Right ventricle myocardium superior (tissue), 1 donor: ENCODE measurements at places on chromosomes 7 and 10.

DNA sequence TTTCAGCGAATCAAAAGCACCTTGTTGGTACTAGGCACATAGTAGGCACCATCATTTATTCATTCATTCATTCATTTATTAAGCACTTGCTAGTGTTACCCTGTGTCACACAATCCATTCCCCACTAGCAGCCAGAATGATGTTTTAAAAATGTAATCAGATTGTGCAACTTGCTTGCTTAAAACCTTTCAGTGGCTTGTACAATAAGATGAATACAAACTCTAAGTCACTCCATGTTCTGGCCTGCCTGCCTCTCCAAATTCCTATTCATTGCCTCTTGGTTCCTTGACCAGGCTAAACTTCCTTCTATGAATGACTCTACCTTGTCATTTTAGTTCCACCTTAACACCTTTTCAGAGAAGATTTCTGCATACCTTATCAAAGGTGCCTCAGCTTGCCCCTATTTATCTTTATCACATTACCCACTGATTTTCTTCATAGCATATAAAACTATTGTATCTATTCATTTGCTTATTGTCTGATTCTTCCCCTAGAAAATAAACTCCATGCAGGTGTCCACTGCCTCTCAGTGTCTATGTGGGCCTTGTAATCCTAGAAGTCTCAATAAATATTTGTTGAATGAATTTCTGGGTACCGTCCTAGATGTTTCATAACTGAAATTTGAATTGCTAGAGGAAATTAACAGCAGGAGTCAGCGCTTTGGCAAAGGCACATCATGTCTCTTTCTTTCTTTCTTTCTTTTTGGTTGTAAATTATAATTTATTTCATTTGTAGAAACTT is 169.5 kb downstream of the TMEM26 start:
- DNase-seq: no peak

DNA sequence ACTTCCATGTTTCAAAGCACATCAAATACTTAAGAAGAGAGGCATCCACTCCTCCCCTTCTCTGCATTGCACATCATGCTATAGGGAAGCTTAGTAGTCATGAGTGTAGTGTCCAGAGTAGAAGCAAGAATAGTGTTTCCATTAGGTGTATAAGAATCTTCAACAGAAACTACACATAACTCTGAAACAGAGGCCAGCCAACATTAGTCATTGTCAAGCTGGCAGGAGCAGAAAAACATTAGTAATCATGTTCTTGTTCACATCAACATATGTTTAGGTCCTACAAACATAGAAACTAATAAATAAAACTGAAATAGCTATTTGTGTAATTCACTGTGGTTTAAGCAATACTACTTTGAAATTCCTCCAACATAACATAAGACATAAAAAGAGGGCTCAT is 370.2 kb downstream of the PPP1R3A start:
- DNase-seq: no peak

GRCh38 chr10:76299501-76299900 is 868.1 kb downstream of the LRMDA start:
- DNase-seq: no peak

DNA sequence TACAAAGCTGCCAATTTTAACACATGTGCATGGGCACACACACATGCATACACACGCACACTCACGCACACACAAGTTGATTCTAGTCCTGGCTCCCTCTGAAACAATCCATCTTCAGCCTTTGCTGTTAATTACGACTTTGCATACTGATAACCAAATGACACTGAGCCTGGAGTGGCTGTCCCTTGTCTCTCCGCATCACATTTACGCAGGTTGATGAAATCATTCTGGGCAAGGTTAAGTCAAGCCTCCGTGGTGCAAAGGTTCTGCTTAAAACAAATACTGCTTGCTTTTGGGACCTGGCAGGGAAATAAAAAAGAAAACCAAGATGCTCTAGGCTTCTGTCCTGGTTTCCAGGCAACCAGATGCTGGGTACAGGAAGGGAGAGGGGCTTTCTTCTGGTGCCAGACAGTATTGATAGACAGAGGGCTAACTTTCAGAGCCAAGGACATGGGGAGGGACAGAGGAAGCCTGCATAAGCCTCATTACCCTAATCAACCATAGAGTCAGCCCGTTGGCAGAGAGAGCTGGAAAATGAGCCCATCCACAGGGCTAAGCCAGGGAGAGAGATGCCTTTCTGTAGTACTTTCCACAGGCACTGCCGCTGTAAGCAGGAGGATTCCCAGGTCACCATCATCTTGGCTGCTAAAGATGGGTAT is 233.0 kb downstream of the WDR11 start:
- DNase-seq: no peak

- DNase-seq: no peak
Observed at GRCh38 chr7:142355328-142355727, 97.5 kb upstream of the PRSS58 start.

- peak; percentile 66 for DNase-seq
Observed at GRCh38 chr7:876972-877311, 588 bp downstream of the GET4 start.

GRCh38 chr10:10056961-10057360 is 960.7 kb upstream of the CELF2 start:
- no peak for DNase-seq

DNA sequence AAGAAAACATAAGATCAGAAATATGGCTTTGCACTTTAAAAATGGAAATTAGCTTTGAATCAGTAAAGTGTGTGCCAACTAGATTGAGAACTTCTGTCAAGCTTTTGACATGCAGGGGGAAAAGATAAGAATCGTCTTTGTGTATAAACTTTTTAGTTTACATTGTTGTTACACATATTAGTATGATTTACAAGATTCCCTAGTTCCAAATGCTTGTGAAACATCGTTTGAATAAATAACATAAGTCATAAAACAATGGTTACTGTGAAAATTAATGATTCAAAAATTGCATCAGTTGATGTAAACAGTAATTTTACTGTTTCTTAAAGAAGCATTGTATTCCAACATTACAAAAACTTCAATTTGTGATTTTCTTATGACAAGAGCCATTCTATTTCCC is 207.6 kb upstream of the MTPN start:
- DNase-seq: no peak

DNA sequence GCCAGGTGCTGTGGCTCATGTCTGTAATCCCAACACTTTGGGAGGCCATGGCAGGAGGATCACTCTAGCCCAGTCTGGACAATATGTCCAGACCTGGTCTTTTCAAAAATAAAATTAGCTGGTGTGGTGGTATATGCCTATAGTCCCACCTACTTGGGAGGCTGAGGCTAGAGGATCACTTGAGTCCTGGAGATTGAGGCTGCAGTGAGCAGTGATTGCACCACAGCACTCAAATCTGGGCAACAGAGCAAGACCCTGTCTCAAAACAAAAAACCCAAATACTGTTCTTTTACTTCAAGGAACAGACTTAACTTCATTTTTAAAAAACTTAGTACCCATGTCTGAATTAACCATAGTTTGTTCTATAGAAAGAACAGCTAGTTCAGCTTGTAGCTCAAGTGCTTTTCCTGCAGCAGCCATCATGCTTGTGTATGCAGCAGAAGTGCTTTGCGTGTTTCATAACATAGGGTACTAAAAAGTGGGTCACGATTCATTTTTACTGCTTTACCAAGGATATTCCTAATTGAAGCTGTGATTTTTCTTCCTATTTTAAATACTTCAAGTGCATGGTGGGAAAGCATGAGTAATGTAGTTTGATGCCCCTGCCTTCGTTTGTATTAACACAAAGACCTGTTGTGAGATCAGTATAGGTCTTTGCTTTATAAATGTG is 5.9 kb downstream of the EIF4H start:
- DNase-seq: no peak

DNA sequence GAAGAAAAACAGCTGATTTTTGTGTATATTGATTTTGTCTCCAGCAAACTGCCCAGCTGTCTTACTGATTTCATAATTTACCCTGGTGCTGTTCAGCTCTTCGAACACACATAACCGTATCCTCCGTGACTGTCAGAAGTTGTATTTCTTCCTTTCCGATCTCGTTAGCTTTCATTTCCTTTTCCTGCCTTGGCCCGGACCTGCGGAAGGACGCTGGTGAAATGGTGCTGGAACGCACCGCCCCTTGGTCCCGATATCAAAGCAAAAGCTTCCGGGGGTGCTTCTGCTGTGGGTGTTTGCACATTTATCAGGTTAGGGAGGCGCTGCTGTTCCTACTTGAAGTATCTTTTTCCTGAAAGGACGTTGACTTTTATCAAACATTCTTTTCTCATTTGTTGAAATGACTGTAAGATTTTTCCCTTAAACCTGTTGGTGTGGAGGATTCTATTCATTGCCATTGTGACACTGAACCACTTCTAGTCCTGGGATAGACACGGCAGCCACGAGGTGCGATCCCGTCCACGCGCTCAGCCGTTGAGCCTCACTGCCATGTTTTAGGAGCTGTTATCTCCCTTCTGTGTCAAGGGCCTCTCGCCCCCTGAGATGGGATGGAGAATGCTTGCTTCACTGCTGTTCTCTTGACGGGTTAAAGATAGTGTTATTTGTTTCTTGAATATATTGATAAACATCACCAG is 72.6 kb downstream of the FOXL3 start:
- DNase-seq: peak; percentile 51

- DNase-seq: no peak
Observed at GRCh38 chr10:75408509-75408875, 6.9 kb upstream of the ZNF503 start.

DNA sequence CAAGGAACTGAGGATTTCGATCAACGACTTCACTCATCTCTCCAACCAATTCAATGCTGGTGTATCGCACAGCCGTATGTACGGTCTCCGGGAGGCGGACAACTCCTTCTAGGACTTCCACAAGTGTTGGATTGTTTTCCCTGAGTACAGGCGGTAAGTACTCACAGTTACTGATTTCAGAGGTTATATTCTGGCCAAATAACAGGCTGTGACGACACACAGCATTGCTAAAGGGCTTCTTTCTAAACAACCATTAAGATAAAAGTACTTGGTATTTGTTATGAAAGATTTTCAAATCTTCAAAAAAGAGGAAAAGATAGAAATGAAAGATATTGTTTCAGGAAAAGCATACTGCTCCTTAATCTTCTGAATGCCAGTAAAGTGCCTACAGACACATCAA is 52.2 kb downstream of the IRF5 start:
- no peak for DNase-seq

DNA sequence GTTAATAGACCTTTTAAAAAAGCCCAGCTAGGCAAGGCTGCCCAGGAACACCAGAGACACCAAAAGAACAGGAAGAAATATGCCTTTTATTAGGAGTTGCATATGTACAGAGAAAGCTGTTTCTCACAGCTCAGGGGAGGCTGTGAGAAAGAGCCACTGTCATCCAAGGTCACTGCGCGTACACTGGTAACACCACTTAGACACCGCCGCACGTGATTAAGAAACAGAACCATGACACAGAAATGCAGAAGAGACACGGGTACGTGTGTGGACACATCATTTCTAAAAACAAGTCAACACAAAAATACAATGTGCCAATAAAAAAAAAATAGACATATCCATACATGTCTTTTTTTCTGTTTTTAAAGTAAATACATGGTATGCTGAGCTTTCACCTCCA is 705.6 kb downstream of the PARD3 start:
- no peak for DNase-seq

DNA sequence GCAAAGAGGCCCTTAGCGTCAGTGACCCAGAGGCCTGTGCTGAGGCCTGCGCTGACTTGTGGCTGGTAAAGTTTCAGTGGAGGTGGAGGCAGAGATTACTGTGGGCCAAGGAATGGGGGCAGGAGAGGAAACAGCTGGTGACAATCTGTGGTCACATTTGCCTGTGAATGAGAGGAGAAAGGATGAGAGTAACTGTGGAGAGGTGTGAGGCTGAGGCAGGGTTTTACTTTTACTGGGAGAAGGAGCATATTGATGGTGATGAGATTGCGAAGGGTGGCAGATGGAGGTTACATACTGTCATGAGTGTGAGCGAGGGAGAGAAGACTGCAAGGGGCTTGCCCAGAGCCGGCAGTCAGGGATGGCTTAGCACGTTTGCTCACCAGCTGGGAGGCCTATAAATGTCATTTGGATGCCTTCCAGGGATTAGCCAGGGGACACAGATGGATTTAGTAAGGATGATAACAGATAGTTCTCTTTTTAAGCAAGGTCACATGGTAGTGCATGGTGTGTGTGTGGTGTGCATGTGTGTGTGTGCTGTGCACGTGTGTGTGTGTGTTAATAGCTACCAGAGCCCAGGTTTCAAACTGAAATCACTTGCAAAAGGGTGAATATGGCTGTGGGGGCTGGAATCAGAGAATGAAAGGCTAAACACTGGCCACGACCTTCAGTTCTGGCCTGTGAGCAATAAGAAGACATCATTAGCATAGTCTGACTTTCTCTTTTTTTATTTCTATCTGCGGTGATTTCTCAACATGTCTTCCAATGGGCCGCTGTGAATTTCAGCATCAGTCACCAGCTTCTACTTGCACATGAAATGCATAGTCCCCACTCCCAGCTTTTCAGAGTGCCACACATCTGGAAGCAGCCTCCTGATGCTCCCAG is 291.5 kb upstream of the ZNF32 start:
- no peak for DNase-seq

DNA sequence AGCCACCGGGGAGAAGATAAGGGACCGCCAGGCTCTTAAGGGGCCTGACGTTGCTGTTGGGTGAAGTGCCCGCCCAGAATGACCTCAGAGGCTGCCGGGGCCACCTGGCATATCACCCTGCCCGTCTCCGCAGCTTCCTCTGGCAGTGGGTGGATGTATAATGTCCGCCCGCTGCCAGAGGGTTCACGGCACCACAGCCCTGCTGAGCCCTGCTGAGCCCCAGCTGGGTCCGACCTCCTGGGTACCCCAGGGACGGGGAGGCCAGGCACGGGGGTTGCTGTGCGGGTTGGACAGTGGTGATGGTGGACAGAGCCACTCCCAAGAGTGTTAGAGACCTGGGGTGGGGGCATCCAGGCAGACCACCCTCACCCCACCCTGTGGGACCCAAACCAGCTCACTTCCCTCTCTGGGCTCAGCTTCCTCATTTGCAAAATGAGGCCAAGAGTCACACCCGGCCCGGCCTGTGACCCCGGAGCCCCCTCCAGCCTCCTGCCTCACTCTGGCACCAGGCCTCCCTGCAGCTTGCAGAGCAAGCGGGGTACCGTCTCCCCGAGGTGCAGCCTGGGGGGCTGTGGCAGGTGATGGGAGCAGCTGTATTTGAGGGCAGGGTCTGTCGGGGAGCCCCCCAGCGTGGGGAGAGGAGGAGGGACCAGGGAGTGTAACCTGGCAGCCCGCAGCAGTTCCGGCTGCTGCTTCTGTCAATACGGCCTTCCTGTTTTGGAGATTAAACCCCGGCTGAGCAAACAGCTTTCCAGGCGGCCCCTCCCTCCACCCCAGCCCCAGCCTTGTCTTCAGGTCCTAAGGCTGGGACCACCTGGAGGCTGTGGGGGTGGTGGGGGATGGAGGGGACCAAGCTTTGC is 8.4 kb upstream of the LFNG start:
- DNase-seq: peak; percentile 73

DNA sequence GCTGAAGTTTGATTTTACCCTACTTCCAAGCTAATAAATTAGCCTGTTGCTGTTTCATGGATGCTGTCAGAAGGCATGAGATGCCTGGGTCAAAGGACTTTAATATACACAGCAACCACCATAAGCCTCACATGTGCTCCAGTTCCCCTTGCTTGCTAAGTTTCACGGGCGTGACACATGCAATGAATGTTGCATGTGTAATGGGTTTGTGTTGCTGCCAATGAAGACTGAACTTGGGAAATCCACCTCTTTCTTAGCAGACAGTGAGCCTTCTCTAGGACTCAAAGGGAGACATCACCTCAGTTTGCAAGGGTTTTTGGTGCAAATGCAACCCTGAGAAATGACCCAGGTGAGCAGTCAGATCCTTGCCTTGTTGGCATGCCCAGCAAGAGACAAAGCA is 505.5 kb upstream of the PODXL start:
- DNase-seq: no peak
